ENCODE measurements at places on chromosomes 13 and 19.

DNA sequence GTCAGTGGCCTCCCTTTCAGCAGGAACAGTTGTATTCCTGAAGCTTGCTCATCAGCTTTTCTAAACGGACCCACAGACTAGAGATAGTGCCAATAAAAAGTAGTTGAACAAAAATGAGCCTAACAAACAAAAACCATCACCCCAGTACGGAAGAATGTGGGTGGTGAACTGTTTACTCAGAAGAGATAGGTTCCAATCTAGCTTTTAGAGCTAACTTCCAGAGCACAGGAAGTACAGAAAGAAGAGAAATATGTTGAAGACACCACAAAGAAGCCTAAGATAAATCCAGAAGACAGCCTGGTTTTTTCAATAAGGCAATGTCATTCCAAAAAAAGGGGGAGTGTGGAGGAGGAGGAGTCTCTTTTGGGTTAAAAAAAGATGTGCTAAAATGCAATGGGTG lies 2.8 kb upstream of the LMO7 start:
- no peak for DNase-seq

- peak; percentile 80 for DNase-seq
These were observed 6.0 kb downstream of the STK24 start for GRCh38 chr13:98570929-98571372.

DNA sequence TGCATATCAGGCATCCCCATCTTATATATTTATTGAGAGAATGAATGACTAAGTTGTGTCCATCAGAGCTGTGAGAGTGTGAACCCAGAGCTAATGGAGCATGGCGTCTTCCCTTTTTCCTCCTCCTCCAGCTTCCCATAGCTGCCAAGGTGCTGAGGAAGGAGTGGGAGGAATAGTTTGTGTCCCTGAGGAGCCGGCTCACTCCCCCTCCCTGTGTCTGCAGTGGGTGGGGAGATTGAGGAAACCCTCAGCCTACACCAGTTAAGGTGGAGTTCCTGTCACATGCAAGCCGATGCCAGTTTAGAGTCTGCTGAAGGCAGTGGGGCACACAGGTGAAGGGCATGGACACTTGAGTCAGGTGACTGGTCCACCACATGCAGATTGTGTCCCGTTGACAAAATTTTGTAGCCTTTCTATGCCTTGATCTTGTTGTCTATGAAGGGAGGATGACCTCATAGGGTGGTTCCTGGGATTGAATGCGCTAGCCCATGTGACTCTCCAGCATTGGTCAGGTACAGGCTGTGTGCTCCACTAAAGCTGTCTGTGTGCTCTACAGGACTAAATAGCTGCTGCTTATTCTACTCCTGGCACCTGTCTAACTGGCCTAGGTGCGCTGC lies 47.6 kb upstream of the GPI start:
- DNase-seq: peak; percentile 28

DNA sequence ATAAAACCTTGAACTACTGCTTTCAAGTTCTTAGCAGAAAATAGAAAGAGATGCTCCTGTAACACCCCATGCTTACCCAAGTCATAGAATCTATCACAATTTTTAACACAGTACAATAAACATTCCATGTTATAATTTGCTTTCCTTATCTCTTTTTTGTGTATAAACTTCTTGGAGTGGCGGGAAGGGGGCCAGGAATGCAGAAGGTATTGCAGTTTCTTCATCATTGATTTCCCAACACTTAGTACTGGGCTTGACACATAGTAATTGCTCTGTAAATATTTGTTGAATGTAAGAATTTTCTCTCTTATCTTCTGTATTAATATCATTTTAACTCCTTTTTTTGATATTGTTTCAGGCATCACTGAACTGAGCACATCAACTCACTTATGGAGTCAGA lies 535.8 kb downstream of the KCTD12 start:
- DNase-seq: no peak

- DNase-seq: no peak
These were observed 19.5 kb downstream of the FAM124A start for GRCh38 chr13:51241720-51242119.

GRCh38 chr19:35054626-35055025 lies 13.1 kb downstream of the HPN start:
- no peak for DNase-seq

DNA sequence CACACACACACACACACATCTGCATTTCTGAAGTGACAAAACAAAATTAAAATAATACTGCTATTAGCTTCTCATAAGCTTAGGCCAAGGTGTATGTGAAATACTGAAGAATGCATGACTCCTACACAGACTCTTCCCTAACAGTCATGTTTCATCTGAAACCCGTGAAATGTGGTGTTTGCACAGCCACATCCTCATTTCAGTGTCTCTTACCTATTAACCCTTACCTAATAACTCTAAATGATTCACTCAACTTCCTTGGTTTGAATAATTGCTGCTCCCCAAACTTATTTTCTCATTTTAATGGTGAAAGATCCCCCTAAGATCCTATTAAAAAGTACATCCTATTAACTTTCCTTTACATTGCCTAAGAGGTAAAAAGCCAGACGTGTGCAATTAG lies 117.6 kb downstream of the MIPEP start:
- DNase-seq: no peak

GRCh38 chr19:29421196-29421545 lies 104.6 kb upstream of the VSTM2B start:
- no peak for DNase-seq

DNA sequence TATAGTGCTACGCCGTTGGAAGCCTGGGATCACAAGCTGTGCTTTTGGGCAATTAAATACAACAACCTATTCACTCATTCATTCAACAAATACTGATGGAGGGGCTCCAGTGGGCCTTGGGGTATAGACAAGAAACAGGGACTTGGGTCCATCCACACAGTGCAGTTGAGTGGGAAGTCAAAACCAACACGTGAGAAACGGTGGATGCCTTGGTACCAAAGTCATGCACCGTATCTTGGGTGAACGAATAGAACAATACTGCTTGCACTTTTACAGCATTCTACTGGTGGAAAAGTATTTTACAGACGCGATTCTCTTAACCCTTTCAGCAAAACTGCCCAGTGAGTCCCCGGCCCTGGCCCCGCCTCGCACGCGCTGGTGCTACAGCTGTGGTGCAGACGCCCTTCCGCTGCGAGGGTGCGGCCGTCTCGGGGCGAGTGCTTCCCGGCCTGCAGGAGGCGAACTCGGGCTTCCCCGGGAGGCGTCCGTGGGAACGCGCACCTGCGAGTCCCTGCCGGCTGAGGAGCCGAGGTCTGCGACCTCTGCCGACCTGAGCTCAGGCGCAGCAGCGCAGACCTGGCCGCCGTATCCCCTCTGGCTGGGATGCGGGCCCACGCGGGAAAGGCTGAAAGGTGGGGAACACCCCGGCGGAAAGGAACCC lies 8.3 kb downstream of the TNFRSF19 start:
- peak; percentile 85 for DNase-seq

DNA sequence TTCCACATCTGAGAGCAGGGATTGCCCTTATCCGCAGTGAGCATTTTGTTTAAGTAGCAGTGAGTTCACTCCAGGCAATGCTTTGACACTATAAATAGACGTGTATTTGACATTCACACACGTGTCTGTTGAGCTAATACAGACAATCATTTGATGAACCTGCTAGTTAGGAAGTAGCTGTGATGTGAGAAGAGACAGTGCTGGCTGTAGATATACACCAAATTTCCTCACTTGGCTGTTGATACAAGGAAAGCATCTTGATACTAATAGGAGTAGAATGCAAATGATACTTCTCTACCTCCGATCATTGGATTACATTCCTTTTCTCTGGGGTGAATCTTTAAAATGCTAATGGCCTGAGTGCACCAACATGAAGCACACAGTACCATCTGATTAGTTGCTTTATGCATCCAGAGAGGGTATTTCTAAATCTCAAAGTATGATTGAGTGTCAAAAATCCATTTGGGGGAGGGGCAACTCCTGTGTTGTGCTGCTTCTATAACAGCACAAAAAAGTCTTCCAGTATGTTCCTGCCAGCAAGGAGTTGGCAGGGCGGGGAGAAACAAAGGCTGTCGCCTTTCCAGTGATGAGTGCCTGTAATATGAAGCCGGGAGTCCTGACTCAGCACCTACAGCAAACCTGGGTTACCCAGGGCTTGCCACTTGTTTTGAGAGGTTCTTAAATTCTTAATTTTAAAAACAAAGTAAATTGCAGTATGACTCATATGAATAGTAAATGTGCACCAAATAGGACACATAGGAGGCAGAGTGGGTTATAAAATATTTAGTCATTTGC lies 7.0 kb downstream of the CUL4A start:
- DNase-seq: peak; percentile 70

GRCh38 chr13:48586591-48587103 lies 53.8 kb upstream of the RCBTB2 start:
- DNase-seq: no peak

DNA sequence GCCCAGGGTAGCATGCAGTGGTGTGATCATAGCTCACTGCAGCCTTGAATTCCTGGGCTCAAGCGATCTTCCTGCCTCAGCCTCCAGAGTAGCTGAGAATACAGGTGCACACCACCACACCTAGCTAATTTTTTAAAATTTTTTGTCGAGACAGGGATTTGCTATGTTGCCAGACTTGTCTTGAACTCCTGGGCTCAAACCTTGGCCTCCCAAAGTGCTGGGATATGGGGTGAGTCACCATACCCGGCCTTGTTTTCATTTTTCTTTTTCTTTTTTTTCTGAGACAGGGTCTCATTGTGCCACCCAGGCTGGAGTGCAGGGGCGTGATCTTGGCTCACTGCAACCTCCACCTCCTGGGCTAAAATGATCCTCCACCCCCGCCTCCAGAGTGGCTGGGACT lies 38.7 kb downstream of the KEAP1 start:
- DNase-seq: no peak

DNA sequence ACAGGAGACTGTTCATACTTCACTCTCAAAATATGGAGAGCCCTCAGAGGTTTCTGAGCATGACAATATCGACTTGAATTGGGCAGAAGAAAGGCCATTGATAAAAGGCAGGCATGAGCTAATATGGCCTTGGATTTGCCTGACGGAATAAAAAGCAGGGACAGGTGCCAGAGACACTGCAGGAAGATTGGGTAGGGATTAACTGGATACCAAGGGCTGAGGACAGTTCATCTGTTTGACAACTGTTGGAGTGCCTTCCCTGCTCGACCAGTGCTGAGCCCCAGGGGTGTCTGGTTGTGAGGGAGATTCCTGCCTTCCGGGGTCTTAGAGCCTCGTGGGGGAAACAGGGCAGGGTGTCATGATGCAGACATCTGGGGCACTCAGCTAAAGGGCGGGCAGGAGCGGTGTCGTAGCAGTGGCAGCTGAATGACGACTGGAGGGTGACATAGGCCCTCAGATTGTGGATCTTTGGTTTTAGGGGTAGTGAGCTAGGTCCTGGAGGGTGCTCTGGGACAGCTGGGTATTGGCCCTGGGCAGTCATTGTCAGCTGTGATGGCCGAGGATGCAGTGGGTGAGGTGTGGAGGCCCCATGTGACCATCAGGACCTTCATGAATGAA lies 12.3 kb downstream of the GATAD2A start:
- no peak for DNase-seq

DNA sequence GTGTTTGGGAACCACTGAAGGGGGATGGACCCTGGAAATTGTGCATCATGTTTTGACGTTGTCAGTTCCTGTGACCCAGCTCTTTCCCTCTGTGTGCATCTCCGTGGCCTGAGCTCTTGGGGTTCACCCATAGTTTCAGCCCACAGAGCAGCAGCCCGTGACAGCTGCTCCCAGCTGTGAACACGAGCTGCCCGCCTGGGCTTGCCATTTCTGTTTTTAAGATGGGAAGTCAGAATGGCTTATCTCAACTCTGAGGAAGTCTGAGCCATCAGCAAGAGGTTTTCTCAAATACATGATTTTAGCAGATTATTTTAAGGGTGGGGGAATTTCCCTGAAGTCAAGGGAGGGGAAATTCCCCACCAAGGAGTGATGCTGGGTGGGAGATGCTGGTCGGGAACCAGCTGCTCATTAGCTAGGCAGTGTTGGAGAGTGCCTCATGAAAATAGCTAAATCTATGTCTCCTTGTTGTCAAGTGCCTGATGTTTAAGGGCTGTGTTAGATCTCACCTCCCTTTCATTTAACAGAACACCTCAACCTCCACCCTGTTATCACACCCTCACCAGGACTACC lies 34.8 kb upstream of the C1QTNF9 start:
- DNase-seq: no peak

GRCh38 chr19:4568886-4569285 lies 9.4 kb upstream of the SEMA6B start:
- DNase-seq: no peak

- DNase-seq: no peak
These were observed 41.3 kb downstream of the RNASEH2B start for GRCh38 chr13:50950849-50951248.

GRCh38 chr19:2942928-2943640 lies 1.7 kb downstream of the ZNF77 start:
- no peak for DNase-seq

- DNase-seq: no peak
These were observed 11.1 kb downstream of the CILP2 start for GRCh38 chr19:19548915-19549759.

DNA sequence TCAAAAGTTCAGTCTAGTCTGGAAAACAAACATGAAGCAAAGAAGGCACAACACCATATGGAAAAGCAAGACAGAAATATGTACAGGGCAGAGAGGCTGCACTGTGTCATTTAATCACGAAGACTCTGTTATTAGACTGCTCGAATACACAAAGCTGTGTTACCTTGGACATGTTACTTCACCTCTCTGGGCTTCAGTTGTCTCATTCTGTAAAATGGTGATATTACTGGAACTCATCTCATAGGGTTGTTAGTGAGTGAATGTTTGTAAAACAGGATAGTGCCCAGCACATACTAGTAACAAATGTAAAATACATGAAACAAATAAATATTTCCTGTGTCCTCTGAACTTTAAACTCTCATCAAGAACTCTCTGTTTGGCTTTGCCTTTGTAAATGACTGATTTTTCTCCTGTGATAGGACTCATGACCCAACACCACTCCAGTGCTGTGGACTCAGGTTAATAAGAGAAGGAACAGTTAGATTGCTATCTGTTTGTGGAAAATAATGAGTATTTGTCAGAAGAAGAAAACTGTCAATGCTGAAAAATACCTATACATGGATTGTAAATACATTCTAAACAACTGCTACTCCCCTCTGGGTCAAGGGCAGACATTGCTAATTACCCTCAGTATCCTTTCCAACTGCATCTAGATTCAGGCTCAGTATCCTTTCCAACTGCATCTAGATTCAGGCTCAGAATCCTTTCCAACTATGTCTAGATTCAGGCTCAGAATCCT lies 62.3 kb downstream of the ZIC5 start:
- DNase-seq: no peak

GRCh38 chr13:25295228-25295627 lies 6.2 kb upstream of the NUP58 start:
- no peak for DNase-seq

- DNase-seq: no peak
These were observed 5.2 kb downstream of the FAAP24 start for GRCh38 chr19:32977280-32977679.

GRCh38 chr13:31962731-31963370 lies 68.7 kb upstream of the FRY start:
- no peak for DNase-seq

- no peak for DNase-seq
These were observed 277.2 kb downstream of the SUCLA2 start for GRCh38 chr13:47723898-47724297.

GRCh38 chr19:36420961-36421748 lies 2.7 kb upstream of the ZFP82 start:
- no peak for DNase-seq

Measured in NCI-H69 (cell line).